ENCODE measurements at places on chromosomes 6 and 20. TPM values are rescaled to one million over a fixed set of nuclear protein-coding genes. Genes with fewer than 3 reads are reported as not detected.

BANF2 gene
- not detected for total RNA-seq

KCNB1 gene
- total RNA-seq = 0.39 TPM

STK4 gene
- total RNA-seq = 259 TPM

CEP162 gene
- 2.6 TPM for total RNA-seq

LINC00237 gene
- total RNA-seq = not detected

PGC gene
- not detected for total RNA-seq

KCNK15 gene
- total RNA-seq = not detected

PTK6 gene
- 0.14 TPM for total RNA-seq

CLPSL2 gene
- not detected for total RNA-seq

KPNA5 gene
- 57.4 TPM for total RNA-seq

SIRPD gene
- total RNA-seq = not detected

CCHCR1 gene
- total RNA-seq = 8.0 TPM

POPDC3 gene
- total RNA-seq = not detected

PSORS1C2 gene
- total RNA-seq = not detected

FAM83C gene
- not detected for total RNA-seq

GSTA3 gene
- not detected for total RNA-seq

TFAP2D gene
- total RNA-seq = not detected
